ENCODE measurements at places on chromosomes 16 and 17. TPM values are rescaled to one million over a fixed set of nuclear protein-coding genes. Genes with fewer than 3 reads are reported as not detected.

CNGB1 gene
- 0.33 TPM for total RNA-seq

LLGL2 gene
- 10.8 TPM for total RNA-seq

CCL4 gene
- 1.7 TPM for total RNA-seq

C16orf86 gene
- total RNA-seq: 5.1 TPM

AXIN2 gene
- total RNA-seq: 63.4 TPM

DNA sequence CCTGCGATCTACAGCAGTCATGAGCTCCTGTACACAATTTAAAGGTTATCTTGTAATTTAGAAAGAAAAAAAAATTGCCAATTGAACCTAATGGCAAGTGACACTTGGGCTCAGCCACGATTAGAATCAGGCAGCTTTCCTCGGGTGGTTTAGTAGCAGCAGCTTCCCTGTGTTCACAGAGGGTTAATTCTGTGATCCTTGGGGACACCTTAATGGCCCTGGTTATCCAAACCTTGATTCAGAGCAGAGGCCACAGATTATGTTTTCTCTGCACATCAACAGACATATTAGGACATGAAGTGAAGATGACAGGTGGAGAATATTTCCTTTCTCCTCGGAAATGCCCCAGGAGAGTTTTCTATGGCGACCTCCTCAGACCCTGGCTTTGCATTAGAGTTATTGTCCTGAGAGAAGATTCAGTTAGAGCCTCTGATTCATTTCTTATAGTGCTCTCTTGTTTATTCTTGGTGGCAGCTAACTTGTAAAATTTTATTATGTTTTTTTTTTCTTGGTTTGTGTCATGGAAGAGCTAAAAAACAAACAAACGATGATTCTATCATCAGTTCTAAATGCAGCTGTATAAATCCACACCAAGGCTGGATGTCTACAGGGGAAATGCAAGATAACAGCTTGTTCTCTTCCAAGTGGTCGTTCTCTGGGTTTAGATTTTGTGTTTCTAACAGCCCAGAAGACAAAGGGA lies 351.2 kb upstream of the DYNLRB2 start:
- no peak for DNase-seq

GRCh38 chr17:55304171-55304859 lies 39.6 kb downstream of the HLF start:
- no peak for DNase-seq

DNA sequence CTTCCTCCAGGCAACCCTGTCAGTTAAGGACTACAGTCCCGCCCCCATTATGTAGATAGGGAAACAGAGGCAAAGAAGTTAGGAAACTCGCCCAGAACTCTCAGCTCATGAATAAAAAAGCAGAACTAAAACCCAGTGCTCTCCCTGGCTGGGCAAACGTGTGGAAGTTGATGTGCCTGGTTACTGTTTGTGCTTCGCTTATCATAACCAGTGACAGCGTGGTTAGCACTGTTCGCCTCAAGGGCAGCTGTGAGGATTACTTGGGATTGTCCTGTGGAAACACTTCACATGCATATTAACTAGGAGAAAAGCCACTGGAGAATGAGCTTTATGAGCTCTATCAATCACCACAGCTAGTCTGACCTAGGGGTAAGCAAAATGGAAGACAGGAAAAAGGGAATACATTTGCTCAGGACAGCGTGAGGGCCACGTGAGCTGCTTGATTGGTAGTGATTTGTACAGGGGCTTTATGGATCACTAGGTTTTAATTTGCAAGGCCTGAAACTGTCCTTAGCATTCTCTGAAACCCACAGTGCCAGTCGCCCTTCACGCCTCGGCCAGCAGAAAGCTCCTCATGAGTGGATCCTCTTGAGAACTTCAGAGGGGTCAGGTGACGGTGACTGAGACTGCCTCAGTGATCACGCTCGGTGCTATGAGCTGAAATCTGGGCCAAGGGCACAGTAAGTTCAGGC lies 19.9 kb downstream of the CYB5D2 start:
- no peak for DNase-seq

- DNase-seq: no peak
Observed at GRCh38 chr17:74775409-74776043, 619 bp downstream of the NAT9 start.

DNA sequence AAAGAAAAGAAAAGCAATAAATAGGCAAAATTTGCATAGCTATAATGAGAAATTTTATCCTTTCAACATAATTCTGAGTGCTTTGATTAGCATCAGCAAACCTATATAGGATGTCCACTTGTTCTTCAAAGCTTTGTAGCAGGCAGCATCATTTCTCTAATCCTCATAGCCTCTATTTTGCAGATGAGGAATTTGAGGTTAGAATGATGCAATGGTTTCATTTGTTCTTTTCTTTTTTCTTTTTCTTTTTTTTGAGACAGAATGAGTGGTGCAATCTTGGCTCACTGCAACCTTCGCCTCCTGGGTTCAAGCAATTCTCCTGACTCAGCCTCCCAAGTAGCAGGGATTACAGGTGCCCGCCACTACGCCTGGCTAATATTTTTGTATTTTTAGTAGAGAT lies 594.4 kb downstream of the TOX3 start:
- DNase-seq: no peak

GRCh38 chr16:85330694-85331188 lies 218.5 kb upstream of the CIBAR2 start:
- DNase-seq: no peak

DNA sequence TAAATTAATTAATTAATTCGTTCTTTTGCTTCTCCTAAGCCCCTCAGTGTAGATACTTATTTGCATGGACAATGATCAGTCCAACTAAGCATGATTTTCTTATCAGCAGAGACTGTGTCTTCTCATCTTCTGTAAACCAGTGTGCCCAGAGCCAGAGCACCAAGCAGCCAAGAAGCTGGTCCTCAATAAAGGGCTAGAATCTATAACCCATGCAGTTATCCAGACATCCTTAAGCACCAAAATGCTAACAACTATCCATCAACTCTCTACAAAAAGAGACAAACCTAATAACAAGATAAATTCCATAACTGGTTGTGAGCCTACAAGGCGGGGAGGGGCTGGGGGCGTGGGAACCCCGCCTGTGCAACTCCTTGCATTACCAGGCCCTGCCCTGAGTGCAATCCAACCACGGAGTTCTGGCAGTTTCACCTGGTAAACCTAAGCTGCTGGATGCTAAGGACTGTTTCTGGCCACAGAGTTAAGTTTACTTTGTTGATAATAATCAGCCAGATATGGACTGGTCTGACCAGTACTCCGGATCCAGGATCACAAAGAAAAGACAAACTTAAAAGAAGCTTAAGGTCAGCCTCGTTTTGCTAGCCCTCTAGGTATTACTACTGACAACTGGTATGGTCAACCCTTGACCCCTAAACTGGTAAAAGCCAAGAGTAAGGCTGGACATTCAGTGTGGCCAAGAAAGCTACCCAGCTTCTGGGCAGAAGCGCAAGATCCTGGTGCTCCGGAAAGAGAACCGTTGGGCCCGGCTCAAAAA lies 51.5 kb downstream of the ZFHX3 start:
- no peak for DNase-seq

DNA sequence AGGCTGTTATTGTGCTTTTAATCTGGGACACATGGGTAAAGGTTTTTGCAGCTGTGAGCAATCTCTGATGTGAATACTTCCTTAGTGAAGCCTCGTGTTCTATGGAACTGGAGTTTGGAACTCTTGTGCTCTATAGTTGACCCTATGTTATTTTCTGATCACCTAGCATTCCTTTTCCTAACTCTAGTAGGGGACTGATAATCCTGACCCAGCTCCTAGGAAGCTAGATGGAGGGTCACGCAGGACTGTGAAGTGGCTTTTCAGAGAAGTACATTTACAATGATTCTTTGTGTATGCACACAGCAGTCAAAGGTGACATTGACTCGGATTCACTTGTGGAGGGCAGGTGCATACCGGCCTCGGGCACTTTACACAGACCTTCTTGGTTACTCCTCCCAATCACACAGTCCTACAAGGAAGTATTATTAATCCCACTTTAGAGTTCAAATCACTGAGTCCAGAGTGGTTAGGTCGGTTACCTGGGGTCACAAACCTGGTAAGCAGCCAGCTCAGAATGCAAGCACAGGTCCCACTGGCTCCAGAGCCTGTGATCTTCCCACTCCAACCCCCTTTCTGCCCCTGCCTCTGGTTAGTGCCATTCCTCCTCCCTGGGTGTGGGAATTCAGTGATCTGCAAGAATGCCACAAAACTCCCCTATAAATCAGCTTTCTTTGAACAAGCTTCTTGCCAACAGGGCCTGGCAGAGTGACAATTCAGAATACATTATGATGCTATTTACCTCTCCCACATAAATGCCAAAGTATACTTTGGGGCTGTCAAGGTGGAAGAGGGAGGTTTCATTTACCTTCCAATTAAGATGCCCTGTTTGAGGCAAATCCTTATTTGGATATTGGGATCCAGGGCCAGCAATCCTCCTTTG lies 7.1 kb downstream of the CHD9NB start:
- DNase-seq: no peak

- DNase-seq: no peak
Observed at GRCh38 chr16:442976-443375, 17.5 kb downstream of the RAB11FIP3 start.

- peak; percentile 88 for DNase-seq
Observed at GRCh38 chr17:68600067-68600930, 868 bp downstream of the FAM20A start.

DNA sequence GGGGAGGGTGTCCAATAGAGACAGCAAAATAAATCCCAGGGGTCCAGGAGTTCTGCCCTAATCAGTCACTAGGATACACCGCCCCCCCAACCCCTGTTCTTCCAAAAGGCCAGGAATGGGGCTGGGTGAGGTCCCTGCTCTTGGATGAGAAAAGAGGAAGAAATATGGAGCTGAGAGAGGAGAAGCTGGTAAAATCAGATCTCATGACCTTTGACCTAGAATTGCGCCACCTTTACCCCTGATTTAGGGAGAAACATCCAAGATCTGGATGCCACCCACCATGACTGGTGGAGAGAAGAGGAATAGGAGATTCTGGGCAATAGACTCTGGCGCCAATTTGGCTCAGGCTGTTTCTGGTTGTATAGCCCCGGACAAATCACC lies 707 bp upstream of the CACNB1 start:
- no peak for DNase-seq

- no peak for DNase-seq
Observed at GRCh38 chr16:28984619-28985135, at the start of gene LAT. LAT (plus strand) TSS chr16:28985052; CDS start chr16:28985418, 366 bp downstream.

DNA sequence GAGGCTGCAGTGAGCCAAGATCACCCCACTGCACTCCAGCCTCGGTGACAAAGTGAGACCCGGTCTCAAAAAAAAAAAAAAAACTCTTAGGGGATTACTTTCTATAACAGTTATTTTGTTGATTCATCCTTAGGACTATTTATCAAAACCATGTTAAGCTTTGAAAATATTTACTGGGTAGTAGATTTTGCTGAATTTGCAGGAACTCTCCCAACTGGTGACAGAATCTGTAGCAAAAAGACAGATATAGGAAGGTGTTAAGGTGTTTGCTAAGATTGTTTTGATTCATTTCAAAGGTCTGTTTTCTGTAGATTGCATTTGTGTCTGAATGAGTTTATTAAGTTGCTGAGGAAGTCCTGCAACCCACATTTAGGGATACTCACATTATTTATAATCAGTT lies 192.6 kb downstream of the PRKCA start:
- no peak for DNase-seq

DNA sequence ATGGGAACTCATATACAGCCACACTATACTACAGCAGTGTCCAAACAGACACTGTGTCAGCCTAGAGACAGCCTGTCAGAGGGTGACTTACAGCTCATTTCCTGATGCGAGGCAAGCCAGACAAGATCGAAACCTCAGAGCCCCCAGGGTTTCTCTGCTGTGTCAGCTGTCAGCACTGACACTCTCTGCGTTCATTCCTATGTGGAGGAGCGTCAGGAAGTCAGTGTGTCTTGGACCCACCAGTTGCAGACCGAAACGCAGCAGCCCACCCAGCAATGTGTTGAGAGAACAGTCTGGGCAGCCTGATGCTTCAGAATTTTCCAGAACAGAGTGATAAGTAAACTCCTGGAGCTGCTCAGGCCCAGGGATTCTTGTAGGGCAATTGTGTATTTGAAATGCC lies 20.6 kb upstream of the MAPT start:
- DNase-seq: no peak

DNA sequence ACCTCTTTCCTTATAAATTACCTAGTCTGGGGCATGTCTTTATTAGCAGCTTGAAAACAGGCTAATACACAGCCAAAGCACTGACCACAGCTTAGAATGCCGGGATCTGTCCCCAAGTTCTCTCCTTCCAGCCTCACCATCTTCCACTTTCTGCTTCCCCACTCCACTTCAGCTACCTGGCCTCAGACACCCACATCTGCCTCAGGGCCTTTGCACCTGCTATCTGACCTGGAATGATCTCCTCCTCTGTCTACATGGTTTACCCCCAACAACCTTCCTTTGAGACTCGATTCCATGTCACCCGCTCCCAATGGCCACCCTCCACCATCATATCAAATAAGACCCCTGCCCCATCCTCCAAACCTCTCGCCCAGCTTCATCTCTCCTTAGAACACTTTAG lies 152.6 kb upstream of the CDC42EP4 start:
- no peak for DNase-seq

GRCh38 chr16:72967941-72968340 lies 80.0 kb downstream of the ZFHX3 start:
- no peak for DNase-seq

GRCh38 chr17:17171186-17171585 lies 34.9 kb downstream of the PLD6 start:
- DNase-seq: no peak

DNA sequence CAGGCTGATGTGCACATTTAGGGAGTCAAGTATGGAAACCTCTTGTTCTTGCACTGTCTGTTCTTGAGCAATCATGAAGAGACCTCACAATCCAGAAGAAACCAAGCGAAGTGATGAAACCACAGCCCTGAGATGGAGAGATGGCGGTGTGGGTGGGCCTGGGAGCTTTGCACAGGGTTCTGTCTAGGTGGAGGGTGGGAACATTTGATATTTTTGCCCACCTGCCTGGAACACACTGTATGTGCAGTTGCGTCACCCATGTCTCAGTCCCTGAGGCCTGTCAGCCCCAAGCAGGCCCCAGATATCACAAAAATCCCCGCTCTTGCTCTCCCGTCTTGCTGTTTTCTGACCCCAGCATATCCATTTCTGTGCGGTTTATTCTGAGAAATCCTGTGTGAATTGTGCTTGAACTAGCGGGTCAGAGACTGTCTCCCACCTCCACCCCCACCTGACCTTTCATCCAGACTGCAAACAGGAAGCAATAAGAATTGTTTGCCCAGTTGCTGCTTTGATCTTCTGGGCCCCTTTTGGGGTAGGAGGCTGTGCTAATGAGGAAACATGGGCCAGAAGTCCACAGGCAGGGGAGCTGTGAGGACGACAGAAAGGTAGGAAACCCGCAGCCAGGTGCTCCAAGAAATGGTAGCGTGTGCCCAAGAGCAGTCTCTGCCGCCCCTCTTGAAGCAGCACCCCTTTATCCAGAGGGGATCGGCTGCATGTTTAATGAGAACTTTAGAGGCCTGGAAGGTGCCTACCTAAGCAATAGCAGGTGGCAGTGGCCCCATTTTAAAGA lies 183.8 kb downstream of the CCDC182 start:
- no peak for DNase-seq

- DNase-seq: no peak
Observed at GRCh38 chr17:39652587-39653315, 12.4 kb upstream of the TCAP start.
